HT1080 (cell line): ENCODE measurements at places on chromosomes 7 and 10. TPM values are rescaled to one million over a fixed set of nuclear protein-coding genes. Genes with fewer than 3 reads are reported as not detected.

The AMPH gene
- 1.3 and 2.3 TPM in 2 replicates for total RNA-seq

The WAC gene
- total RNA-seq: 49.6 and 65.5 TPM in 2 replicates

The NUTM2E gene
- not detected in 2 replicates for total RNA-seq

The STEAP4 gene
- not detected in 2 replicates for total RNA-seq

The ADO gene
- 33.2 and 38.4 TPM in 2 replicates for total RNA-seq

The FXYD4 gene
- not detected in 2 replicates for total RNA-seq

The AKR1B1 gene
- 112 and 123 TPM in 2 replicates for total RNA-seq

The TDRD1 gene
- not detected in 2 replicates for total RNA-seq

The GPR26 gene
- not detected in 2 replicates for total RNA-seq

The GCK gene
- total RNA-seq: not detected in 2 replicates
